ENCODE measurements at places on chromosomes 13 and 19.

- DNase-seq = no peak
These were observed 9.8 kb downstream of the ERICH4 start for GRCh38 chr19:41452584-41453275.

- no peak for DNase-seq
These were observed 9.4 kb upstream of the SEMA6B start for GRCh38 chr19:4568886-4569285.

DNA sequence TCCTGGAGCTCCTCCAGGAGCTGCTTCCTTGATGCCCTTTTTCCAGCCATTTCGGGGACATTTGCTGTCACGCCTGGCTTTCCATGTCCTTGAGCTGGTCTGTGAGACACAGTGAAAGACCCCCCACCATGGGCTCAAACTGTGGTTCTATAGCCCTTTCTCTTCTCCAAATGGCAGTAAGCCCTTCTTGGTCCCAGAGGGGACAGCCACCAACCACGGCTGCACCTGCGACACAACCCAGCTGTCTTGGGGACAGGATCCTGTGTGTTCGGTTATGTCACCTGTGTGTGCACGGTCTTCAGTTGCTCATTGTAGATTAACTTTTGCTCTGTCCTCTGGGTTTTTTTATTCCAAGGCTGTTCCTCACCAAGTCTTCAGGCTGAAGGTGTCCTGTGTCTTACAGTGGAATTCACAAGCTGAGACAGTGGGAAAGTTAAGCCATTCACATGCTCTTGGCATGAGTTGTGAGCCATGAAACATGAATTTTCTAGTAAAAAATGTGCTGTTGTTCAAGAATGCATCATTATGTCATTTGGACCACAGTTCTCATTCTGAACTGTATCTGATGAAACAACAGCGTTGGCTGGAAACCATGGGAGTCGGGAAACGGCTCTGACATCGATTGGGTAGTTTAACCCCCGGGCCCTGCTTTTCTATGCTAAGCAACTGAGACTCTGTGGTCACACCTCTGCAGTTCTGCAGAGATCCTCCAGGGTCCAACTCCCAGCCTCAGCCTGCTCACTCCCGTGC lies 129.5 kb upstream of the MCF2L start:
- no peak for DNase-seq

DNA sequence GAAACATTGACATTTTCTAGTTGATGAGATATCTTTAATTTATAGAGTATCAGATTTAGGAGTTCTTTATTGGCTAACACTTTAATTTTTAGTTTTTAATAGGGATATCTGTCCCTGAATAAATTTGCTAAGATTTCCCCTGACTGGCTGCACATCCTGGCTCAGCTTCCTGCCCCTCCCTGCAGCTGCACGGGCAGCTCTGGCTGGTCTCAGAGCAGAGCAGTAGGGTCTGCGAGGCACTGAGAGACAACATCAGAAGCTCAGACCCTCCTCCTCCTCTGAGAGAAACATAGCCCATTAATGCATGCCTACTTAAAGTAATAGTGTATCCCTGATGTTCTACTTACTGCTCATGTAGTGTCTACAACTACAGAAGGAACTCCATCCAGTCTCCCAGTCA lies 139.2 kb downstream of the TNFSF13B start:
- no peak for DNase-seq

DNA sequence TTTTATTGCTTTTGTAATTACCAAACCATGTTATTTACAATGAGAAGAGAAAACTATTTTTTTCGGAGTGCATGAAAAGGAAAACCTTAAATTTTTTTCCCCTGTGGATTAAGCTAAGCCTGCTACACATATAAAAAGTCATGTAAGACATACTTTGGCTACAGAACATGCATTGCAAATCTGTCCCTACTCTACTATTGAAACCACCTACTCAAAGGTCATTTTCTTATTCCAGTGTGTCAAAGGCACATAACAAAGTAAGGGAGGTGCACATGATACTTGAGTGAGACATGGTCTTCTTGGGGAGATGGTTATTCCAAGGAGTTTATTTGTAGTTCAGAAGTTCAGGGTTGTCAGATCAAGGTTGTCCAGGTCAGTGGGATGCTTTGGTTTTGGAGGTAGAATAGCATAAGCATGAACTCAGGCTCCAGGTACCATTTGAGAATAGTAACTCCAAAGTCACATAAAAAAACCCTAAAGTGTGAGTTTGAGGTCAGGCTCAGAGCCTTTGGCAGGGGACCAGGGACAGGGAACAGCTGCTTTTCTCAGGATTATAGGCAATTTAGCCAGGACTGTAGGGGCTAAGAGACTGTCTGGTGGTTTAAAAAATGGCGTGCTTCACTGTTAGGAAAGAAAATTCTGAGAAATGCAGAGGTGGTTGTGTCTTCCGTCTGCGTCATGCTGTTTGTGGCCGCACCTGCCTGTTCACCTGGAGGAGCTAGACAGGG lies 15.4 kb downstream of the FARP1 start:
- DNase-seq = no peak

DNA sequence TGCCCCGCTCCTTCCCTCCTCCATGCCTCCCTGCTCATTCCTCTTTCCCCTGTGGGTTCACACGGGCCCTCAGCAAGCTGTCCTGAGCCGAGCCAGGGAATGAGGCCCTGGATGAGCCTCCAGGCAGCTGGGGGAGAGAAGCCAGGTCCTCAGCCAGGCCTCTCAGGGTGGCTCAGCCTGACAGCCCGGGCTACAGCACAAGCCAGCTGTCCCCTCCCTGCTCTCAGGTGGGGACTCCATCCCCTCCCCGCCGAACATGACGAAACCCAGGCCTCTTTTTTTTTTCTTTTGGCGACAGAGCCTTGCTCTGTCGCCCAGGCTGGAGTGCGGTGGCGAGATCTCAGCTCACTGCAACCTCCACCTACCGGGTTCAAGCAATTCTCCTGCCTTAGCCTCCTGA lies 40.0 kb upstream of the MATK start:
- no peak for DNase-seq

DNA sequence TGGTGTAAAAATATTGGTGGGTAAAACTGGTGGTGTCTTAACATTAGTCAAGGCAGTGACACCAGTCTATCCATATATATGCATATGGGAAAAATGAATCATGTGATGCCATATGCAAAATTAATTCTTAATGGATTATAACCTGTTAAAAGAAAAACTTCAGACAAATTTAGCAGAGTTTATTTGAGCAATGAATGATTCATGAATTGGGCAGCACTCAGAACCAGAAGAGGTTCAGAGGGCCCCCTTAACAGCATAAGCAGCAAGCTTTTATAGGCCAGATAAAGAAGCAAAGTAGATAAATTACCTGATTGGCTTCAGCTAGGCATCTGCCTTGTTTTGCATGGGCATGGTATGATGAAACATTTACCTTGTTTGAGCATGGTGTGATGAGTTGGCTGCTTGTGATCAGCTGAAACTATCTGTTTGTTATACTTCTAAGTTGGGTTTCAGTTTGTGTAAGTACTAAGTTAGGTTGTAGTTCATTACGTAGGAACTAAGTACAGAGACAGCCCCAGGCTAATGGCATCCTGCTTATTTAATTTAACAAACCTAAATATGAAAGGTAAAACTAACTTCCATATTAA lies 66.6 kb downstream of the DNAJC15 start:
- no peak for DNase-seq

- no peak for DNase-seq
These were observed 86.1 kb upstream of the TM9SF2 start for GRCh38 chr13:99415014-99415650.

DNA sequence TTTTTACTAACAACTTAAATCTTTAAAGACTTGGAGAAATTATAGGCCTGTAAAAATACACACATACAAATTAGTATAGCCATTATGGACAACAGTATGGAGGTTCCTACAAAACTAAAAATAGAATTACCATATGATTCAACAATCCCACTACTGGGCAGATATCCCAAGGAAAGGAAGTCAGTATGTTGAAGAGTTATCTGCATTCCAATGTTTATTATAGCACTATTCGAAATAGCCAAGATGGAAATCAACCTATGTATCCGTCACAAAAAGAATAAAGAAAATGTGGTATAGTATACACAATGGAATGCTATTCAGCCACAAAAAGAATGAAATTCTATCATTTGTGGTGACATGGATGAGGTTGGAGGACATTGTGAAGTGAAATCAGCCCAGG lies 37.2 kb downstream of the SLITRK1 start:
- no peak for DNase-seq

- DNase-seq = peak; percentile 92
These were observed at the start of gene ZNF132 for GRCh38 chr19:58439576-58440554. Gene ZNF132 (minus strand): TSS chr19:58440153. CDS start chr19:58439821, 332 bp downstream.

GRCh38 chr13:45541806-45542205 lies 73.7 kb downstream of the ERICH6B start:
- no peak for DNase-seq

DNA sequence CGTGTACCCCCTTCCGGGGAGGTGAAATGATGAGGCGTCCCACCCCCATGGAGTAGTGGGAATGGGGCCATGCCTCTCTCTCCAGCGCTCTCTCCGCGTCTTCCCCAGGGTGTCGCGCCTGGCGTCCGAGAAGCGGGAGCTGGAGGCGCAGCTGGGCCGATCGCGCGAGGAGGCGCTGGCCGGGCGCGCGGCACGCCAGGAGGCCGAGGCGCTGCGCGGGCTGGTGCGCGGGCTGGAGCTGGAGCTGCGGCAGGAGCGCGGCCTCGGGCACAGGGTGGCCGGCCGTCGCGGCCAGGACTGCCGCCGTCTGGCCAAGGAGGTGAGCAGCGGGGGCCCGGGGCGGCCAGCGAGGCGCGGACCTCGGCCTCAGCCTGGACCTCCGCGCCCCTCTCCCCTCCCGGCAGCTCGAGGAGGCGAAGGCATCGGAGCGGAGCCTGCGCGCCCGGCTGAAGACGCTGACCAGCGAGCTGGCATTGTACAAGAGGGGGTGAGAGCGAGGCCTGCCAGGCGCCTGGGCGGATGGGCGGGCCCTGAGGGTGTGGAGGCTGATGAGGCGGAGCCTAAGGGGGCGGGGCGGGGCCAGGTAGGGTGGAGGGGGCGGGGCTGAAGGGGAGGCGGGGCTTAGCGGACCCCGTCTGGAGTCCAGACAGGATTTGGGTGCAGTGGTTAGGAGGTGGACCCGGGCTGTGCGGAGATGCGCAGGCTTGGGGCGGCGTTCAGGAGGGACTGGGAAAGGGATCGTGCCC lies 7.7 kb downstream of the PGLYRP1 start:
- DNase-seq = no peak

- no peak for DNase-seq
These were observed 10.8 kb downstream of the NEK5 start for GRCh38 chr13:52118095-52118494.

GRCh38 chr13:27442071-27442647 lies 8.2 kb downstream of the MTIF3 start:
- no peak for DNase-seq

- DNase-seq = no peak
These were observed at the start of gene DZIP1 for GRCh38 chr13:95644601-95645052. Gene DZIP1 (minus strand): TSS chr13:95644706. CDS start chr13:95642029, 2,677 bp downstream.

DNA sequence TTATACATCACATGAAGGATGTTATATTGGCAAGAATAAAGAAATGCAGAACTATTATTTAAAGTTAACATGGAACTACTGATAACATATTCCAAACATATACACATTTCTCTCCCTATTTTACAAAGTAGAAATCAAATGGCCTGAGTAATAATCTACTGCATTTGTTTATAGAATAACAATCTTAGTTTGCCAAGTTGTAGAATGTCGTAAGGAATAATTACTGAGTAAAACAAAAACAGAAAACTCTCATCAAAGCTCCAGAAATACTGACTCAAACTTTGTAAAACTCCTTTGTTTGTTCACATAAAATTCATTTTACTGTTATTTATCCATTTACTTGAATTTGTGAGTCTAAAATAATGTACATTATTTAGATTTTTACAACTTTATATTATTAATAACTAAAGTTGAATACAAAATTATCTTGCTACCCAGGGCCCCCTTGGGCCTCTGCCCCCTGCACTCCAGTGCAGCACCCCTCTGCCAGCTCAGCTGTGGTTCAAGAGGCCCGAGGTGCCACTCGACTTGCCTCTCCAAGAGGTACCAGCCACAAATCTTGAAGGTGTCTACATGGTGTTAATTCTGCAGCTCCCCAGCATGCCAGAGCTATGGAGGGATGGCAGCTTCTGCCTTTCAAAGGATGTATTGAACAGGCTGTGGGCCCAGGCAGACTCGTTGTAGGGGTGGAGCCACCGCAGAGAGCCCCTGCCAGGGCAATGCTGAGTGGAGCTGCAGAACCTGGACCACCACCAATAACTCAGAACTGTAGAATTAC lies 2819.7 kb downstream of the PCDH9 start:
- no peak for DNase-seq

DNA sequence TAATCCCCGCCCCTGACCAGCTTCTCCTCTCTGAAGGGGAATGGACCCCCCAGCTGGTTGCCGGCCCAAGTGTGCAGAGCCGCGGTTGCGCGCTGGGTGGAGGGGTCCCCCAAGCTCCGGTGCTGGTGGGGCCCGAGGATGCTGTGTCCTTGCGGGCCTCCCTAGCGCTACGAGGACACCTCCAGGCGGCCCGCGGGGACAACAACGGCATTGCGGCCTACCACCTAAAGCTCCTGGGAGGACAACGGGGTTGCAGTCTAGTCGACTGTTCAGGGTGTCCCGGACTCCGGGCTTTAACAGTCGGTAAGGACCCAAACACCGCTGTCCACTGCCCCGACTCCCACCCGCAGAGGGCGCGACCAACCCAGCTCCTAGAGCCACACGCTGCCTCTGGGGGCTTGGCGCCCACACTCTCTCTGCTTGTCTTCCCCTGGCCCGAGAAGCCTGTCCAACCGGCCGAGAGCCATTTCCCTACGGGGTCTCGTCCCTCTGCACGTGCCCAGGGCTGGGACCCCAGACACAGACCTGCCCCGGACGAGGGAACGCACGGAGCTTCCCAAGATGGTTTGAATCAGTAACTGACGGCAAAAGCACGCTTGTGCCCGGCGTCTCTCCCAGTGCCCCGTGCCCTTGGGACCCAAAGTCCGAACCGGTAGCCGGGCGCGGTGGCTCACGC lies 927 bp upstream of the SDHAF1 start:
- no peak for DNase-seq

GRCh38 chr19:21109116-21109515 lies 27.1 kb downstream of the ZNF714 start:
- DNase-seq = no peak

DNA sequence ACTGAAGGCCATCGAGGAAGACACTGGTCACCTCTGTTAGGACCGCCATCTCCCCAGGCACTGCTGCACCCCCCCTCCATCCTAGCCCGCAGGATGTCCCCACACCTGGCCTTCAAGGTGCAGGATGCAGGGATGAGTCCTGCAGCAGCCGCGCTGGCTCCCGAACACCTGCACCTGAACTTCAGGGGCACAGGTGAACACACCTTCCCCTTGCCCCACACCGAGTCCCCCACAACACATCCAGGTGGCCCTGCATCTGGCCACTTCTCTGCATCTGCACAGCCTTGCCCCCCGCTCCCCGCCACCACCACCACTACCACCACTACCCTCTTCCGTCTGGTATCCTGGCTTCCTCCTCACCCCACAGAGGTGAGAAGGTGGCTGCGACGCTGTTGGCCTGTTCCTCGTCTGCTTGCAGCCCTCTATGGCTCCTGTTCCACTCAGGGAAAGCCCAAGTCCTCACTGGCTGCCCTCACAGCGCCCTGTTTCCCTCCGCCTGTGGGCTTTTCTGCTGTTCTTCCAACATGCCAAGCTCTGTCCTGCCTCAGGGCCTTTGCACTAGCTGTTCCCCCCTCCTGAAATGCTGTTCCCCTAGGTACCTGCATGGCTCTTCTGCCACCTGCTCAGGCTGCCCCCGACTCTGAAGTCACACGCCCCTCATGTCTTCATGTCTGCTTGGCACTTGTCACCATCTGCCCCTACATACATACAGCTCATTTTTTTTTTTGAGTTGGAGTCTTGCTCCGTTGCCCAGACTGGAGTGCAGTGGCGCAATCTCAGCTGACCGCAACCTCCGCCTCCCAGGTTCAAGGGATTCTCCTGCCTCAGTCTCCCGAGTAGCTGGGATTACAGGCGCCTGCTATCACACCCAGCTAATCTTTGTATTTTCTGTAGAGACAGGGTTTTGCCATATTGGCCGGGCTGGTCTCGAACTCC lies 1.4 kb upstream of the CERS1 start:
- no peak for DNase-seq

Data from esophagus squamous epithelium (tissue), 5 donors.